NCI-H2081 (cell line): ENCODE measurements at places on chromosomes 11 and 22.
A peak's percentile ranks its signal among the peaks of the same experiment; 100 is the strongest.

GRCh38 chr11:34280945-34281872 is 76.6 kb downstream of the ABTB2 start:
- DNase-seq, result no peak

- no peak for DNase-seq
Measured at GRCh38 chr22:45709060-45709739, 37.6 kb downstream of the ATXN10 start.

- DNase-seq, result no peak
Measured at GRCh38 chr11:121012091-121012490, 11.8 kb upstream of the TBCEL start.

- DNase-seq, result no peak
Measured at GRCh38 chr11:103842191-103842590, 194.2 kb upstream of the DDI1 start.

GRCh38 chr11:94933223-94934130 is 39.9 kb downstream of the CWC15 start:
- DNase-seq, result no peak

- no peak for DNase-seq
Measured at GRCh38 chr11:96044311-96044710, 120.4 kb upstream of the MTMR2 start.

DNA sequence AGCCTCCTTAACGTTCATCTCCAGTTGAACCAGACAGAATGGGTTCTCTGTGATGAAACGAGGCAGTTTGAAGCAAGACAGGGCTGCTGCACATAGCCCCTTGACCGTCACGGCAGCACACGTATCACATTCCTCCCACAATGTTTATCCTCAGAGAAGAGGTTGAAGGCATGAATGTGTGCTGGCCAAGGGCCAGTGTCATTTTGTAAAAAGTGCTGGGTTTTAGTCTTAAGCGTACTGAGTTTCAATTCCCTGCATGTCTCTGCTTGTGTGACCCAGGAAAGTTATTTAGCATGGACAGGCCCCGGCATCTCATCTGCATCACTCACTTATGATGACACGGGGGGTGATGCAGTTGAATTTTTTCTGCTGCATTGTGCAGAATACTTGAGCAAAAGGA is 31.6 kb downstream of the TTC12 start:
- no peak for DNase-seq

GRCh38 chr11:76783294-76783895 is at the start of gene TSKU:
Gene TSKU (plus strand): TSS chr11:76783356. CDS start chr11:76795617, 12,261 bp downstream.
- no peak for DNase-seq

DNA sequence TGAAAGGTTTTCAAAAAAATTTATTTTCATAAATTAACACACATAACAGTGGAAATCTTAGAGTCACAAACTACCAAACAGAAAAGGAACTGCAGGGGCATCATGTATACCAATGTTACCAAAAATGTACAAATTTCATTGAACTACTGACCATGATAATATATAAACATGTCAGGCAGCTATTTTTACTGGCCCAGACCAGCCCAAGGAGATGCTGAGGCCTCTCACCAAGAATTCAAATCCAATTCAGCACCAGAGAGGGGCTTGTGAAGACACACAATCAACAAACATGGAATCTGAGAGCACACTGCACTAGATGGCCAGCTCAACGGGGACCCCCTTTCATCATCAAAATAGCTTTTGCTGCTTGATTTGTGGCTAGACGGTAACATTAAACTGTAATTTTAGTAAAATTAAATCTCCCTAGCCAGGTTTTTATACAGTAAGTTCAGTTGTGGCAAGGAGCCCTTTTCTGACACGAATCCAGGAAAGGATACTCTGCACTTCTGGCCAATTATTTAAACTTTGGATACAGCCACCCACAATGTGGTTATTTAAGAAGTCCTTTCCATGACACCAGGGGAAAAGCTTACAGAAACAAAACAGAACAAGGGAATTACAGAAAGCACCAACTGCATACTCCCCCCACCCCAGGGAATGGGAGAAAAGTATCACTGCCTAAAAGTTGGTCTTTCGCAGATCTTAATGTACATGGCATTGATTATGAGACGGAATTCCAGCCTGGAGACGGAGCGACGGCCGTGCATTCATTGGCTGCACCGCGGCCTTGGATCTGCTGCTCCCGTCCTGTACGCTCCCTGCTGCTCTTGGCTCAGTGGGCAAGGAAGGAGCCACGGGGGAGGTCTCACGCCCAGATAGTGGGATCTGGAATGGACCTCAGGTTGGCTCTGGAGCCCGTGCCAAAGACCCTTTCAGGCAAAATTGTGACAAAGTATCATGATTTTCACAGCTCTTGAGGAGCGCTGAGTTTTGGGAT is 19.6 kb upstream of the PISD start:
- no peak for DNase-seq

- peak; percentile 89 for DNase-seq
Measured at GRCh38 chr11:66981976-66982578, 7.0 kb downstream of the C11orf86 start.
